ENCODE measurements at places on chromosomes 16 and 17.

DNA sequence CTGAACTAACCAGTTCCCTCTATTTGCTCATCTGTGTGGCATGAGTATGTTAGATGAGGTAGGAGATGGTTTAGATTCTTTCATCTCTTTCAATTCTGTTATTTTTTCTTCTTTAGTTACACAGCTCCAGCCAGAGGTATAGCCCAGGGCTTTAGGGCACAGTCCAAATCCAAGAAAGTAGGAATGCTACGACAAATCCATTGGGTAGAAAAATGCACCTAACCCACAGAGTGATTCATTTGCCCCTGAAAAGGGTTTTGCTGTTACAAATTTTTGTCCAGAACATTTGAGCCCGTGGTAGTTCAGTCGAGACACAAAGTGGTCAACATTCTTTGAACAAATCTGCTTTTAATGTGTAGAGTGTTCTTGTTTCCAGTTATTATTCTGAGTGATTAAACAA, 250.7 kb downstream of the HS3ST3A1 start:
- no peak for DNase-seq

DNA sequence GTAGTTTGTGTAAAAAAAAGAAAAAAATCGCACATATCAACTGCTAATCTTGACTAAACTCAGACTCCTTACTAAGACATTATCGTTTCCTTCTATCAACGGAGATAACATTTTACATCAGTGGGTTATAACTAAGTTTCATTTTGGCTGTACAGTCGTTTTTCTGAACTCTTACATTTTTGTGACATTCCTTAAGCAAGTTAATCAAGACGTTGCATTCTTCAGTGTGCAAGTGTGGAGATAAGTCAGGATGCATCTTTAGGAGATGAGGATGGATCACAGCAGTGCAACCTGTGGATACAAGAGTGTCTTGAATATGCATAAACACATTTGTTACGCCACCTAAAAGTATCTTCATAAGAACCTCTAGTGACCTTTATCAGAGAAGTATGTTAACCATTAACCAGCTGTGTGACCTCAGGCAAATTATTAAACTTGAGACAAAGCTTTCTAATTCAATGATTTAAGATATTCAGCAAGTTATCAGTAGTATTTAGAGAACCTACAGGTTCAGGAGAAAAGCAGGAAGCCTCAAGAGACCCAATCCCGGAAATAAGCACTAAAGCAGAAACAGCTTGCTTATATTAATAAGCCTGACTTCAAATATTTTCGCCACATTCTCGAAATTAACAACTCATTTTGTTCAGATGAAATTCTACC, 9.4 kb downstream of the CMC2 start:
- DNase-seq: no peak

- DNase-seq: no peak
These were observed 25.5 kb downstream of the FOXK2 start for GRCh38 chr17:82545071-82545462.

GRCh38 chr17:77936881-77937280, 21.6 kb upstream of the TNRC6C start:
- DNase-seq: no peak

DNA sequence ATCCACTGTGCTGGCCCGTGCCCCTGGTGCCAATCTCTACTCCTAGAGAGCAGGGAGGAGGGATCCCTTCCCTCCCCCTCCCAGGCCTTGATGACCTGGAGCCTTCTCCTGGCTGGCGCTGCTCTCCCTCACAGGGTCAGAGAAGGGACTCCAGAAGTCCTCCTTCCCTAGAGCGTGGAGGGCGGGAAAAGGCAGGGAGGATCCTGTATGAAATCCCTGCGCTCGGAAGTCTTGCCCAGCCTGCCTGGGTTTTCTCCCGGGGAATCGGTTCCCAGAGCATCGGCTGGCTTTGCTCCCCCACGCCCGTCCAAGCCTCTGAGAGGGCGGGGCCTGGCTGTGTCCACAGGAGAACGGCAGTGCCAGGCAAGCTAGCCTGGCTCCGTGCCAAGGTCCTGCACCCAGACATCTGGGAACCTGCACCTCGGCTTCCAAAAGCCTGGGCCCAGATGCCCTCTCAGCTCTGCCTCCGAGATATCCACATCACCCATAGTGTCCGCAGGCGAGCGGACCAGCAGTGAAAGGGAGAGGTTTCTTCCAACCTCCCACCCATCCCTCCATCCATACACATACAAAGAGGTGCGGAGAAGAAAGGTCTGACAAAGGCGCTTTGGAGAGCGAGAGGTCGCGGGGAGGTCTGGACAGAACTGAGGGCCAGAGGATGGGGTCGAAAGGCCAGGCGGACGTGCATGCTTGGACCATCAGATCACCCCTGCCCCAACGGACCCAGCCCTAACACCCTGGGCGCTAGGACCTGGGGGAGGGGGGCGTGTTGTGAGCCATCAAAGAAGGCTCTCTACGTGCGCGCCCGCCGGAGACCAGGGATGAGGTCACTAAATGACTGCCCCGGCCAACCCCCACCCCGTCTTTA, 1.1 kb downstream of the MPP2 start:
- DNase-seq: peak; percentile 49

DNA sequence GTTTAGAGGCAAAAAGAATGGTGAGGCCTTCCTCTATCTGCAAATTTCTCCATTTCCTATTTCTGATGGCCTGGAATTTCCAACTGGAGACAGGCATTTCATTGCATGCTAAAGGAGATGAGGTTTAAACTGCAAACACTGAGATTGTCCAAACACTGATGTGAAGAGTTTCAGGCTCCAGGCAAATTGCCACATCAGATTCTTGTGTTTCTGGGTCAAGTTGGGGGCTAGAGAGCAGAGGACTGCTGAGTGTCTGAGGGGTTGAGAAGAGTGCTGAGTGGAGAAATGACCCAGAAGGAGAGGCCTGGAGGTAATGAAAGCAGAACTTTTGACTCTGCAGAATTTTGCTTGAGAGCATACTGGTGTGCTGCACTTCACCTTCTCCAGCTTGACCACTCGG, 216.7 kb upstream of the MPHOSPH6 start:
- no peak for DNase-seq

Data from activated naive CD4-positive, alpha-beta T cell treated with anti-CD3 and anti-CD28 coated beads, Interleukin-2, amount 50 U/mL, for 72 hours (primary cell).